Stimulated activated CD4-positive, alpha-beta T cell treated with anti-CD3 and anti-CD28 coated beads, Interleukin-2, amount 100 ng/mL, for 24 hours (primary cell): ENCODE measurements at places on chromosomes 5 and 9.

- no peak for DNase-seq
These were observed 221.4 kb downstream of the EFNA5 start for GRCh38 chr5:107449369-107449768.

- no peak for DNase-seq
These were observed 116.8 kb upstream of the PDE4D start for GRCh38 chr5:60010328-60010727.

DNA sequence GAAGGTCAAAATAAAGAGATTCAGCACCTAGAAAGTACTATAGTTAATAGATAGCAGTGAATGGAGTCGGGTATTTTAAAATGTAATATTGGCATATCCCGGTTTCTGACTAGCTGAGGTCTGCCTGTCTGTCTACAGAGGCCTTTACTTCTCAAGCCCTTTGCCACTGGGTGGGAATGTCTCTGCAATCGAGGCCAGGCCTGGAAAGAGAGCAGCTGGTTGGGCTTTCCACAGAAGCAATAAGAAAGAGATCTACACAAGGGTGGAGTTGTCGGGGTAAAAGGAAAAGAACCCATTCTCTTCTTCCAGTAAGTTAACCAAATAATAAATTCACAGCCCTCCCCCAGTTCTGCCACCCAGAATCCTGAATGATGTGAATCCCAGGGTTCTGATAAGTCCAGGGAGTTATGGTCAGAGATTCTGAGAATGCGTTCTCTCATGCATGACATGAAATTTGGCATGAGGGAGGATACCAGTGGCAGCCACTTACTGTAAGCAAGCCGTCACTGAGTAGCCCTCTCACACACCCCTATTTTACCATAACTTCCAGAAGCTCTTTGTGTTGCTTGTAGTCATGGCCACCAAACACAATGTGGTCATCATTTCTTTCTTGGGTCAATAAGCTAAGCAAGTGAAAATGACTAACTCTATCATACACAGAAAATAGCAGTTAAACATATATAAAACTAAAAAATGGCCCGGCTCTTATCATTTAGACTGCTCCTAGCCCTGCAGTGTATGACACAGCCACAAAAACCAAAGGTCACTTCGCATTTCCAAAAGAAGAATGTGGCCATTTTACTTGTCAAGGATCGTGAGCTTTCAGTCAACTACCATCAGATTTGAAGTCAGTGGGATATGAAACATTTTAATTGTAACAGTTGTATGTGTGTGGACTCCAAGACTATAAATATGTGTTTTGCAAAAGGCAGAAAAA is 185.0 kb downstream of the GLIS3 start:
- DNase-seq, result no peak

GRCh38 chr5:78009937-78010527 is 233.9 kb upstream of the TBCA start:
- DNase-seq, result no peak

GRCh38 chr5:175689147-175689991 is 31.5 kb downstream of the HRH2 start:
- no peak for DNase-seq

GRCh38 chr5:74152625-74153254 is 487.8 kb downstream of the ENC1 start:
- no peak for DNase-seq

GRCh38 chr5:132591145-132591544 is 34.4 kb downstream of the RAD50 start:
- DNase-seq, result no peak

DNA sequence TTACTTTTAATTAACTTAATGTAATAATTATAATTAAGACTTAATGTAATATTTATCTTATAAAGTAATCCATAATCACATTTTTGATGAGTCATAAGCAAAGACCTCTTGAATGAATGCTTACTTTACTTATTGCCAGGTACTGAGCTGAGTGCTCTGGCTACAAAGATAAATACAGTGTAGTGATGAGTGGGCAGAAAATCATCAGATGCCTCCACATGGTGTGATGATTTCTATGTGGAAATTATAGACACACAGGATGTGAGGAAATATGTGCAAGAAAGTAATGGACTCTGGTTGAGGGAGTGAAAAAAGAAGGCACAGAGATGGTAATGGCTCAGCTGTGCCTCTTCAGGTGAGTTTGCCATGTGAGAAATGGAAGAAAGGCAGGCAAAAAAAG is 422.6 kb upstream of the CD180 start:
- no peak for DNase-seq

DNA sequence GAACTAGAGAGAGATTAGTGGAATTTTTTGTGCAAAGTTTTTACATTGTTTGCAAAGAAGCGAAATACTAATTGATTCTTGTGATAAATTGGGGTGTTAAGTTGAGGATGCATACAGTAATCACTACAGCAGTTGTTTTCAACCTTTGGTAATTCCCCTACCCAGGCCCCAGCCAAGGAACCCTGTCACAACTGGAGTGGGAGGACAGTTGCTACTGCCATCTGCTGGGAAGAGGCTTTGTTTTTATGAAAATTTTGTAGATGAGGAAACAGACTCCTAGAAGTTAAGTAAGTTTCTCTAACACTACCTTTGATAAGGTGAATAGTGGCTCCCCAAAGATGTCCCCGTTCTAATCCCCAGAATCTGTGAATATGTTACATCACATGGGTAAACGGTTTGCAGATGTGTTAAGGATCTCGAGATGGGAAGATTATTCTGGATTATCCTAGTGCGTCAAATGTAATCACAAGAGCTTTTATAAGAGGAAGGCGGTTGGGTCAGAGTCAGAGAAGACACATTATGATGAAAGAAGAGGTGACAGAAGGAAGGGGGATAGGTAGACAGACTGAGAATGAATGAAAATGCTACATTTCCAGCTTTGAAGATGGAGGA is 34.0 kb upstream of the PPP1R2B start:
- no peak for DNase-seq

DNA sequence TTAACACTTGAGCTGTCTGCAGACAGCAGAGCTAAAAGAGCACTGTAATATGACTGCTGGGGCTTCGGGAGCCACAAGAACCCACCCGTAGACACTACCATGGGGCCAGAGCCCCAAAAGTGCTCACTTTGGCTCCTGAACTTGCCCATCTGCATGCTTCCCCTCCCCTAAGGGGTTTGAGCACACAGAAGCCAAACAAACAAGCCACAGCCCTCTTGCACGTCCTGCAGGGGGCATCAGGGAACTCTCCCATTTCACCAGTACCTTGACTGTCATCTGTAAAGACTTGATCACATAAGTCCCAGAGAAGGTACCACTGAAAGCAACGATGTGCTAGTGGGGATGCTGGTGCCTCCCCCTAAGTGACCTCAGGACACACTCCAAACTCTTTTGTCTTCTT is 681.8 kb downstream of the SEMA5A start:
- DNase-seq, result no peak

GRCh38 chr5:98307811-98308210 is 465.7 kb upstream of the RGMB start:
- DNase-seq, result no peak

DNA sequence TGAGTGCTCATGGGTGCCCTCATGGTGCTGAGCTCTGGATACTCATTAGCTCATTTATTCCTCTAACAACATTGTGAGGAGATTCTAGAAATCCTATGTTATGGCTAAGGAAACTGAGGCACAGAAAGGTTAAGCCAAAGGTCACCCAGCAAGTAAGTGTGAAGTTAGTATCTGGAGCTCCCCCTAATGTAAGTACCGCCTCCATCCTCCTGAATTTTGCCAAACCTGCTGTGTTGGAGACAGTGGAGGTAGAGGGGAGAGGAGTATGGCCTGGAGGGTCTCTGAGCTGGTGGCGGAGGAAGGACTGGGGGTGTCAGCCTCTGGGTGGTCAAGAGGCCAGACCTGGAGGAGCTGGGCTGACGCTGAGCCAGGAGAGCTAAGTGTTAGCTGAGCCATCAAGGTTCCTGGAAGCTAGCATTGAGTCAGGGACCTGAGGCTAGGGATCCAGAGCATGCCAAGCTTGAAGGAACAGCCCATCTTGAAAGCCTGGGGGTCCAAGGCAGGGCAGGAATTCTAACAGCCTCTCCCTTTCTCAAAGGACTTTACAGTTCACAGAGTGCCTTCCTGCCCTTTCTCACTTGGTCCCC is 114.8 kb downstream of the RGS3 start:
- DNase-seq, result no peak

- DNase-seq, result no peak
These were observed 192.9 kb upstream of the KLF9 start for GRCh38 chr9:70607329-70607728.

- no peak for DNase-seq
These were observed 428.8 kb downstream of the SH3GL2 start for GRCh38 chr9:18007621-18008020.

DNA sequence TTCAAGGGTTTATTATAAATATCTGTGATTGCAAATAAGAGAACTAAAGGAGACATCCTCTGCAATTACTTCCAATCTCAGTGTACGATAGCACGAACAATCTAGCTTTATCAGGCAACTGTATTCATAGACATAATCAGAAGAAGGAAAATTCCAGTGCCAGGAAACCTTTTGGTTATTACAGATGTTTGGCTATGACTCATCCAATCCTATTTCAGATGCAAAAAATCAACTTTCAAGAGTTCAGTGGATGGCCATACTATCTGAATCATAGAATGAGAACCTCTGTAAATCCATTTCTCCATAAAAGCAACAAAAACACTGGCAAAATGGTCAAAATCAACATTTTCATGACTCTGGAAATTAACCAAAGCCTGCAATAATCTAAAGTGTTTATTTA is 37.9 kb downstream of the GAS1 start:
- no peak for DNase-seq

DNA sequence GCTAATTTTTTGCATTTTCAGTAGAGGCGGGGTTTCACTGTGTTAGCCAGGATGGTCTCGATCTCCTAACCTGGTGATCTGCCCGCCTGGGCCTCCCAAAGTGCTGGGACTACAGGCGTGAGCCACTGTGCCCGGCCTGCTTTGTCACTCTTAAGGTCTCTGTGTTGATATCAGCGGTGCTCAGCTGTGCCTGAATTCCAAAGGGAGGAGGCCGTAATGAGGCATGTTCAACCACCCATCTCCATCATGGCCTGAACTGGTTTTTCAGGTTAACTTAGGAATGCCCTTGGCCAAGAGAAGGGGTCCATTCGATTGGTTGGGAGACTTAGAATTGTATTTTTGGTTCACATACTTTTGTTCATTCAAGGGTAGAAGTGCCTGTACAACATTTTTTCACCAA is 22.0 kb downstream of the HSD17B3 start:
- DNase-seq, result no peak

DNA sequence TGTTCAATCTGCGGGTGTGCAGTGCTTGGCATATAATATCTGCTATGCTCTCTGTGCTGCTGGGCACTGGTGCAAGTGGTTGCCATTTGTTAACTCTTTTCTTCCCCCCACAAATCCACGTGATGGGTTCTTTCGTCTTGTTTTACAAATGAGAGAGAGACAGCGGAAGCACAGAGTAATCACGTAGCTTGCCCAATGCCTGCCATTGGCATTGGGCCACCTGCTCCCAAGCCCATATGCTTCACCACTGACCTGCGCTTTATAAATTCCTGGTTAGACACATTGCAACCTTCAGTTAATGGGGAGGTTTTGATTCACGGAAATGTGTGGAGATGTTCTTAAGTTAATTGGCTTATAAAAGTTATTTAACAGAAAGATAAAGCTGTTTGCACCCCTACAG is 194.8 kb upstream of the ADAMTS16 start:
- no peak for DNase-seq

DNA sequence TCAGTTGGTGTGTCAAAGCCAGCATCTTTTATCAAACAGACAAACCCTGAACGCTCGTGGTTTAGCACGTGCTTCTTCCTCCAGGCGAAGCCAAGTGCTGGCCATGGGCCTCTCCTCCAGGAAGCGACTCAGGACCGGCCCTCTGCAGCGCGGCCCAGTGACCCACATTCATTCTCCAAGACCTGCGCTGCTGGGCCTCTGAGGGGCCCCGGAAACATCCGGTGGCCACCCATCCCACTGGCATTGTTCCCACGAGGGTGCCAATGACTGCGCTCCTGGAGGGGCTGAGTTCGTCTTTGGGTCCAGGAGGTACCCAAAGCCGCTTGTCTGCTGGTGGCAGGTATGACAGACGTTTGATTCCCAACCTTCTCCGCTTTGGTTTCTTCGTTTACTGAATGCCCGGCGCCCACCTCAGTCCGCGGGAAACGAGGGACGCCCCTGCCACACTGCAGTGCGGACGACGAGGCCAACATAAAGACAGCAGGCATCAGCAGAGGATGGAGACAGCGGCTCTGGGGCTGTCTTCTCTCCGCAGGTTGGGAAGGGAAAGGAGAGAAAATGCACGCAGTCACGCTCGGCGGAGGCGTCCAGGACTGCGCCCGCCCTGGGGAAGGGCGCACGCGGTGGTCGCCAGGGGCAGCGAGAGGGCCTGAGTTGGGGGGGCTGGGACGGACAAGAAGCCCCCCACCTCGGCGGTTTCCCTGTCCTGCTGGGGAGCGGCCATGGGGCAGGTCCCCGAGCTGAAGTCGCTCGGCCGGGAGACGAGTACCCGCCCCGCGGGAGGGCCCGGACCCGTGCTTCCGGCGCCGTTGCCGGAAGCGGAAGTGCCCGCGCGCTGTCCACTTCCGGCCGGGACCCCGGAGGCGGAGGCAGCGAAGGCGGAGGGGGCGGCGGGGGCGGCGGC is at the start of gene EXOC3:
Gene EXOC3, plus strand, starts transcription at position 842 of the 904 bp plus-strand sequence. CDS start 3,030 bp downstream, outside the sequence.
- DNase-seq, result peak; percentile 81

DNA sequence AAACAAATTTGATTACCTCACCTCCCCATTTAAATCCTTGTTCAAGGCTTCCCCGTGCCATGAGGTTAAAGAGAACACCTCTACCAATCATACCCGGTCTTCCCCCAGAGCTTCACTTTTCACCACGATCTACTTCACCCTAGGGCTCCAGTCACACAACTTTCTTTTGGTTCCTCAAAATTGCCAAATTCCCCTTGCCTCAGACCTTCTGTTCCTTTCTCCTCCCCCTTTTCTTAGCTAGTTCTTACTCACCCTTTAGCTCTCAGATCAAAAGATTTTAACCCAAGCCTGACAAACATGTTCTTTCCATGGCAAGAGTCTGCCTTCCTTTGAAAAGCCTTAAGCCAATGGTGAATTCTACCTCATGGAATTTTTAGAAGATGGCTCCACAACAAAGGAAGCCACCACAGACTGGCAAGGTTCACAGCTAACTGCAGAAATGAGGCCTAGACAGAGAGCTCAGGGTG is 56.7 kb downstream of the MAPKAP1 start:
- peak; percentile 37 for DNase-seq

- DNase-seq, result no peak
These were observed 2017.7 kb upstream of the CDH6 start for GRCh38 chr5:29175774-29176173.

DNA sequence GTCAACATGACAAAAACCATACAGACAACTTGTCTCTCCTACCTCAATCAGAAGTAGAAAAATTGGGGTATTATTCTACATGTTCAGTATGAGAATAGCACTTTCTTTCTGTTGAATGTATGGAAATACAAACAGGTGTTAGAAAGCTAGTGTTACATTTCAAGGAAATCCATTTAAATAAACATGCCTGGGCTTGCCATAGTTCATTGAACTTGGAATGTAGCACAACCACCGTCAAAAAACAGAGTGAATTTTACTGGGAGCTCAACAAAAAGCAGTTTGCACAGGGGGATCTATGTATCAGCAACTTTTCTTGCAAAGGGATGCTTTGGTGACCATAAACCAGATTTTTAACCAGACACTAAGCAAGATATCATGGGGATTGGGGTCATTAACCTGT is 307.9 kb upstream of the SMARCA2 start:
- no peak for DNase-seq

- DNase-seq, result no peak
These were observed 17.4 kb downstream of the FRMPD1 start for GRCh38 chr9:37668116-37668601.

GRCh38 chr5:154593071-154593470 is 115.0 kb upstream of the HAND1 start:
- DNase-seq, result no peak

GRCh38 chr9:14654932-14655331 is 38.3 kb downstream of the ZDHHC21 start:
- DNase-seq, result no peak

- DNase-seq, result no peak
These were observed 53.1 kb upstream of the ERBIN start for GRCh38 chr5:65873181-65873750.
